ENCODE measurements at places on chromosomes 3 and 15.

GRCh38 chr3:111861391-111861790 is 2.3 kb downstream of the PHLDB2 start:
- no peak for DNase-seq

DNA sequence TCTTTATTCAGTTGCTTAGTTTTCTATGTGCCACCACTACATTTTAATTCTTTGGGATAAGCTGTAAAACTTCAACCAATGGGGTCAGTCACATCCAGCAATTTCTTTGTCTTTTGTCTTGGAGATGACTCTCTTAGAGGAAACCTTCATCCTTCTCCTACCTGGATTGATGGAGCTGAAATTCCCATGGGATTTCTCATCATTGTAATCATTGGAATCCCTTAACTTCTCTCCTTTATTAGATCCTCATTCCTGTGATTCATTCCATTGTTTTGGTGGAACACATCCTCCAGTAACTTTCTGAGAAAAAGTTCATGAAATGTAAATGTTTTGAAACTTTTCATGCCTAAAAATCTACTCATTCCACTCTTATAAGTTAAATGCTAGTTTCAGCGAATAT is 9.6 kb upstream of the PLOD2 start:
- no peak for DNase-seq

GRCh38 chr3:172112734-172113120 is 73.3 kb downstream of the FNDC3B start:
- no peak for DNase-seq

GRCh38 chr15:53831907-53832770 is 72.7 kb upstream of the WDR72 start:
- no peak for DNase-seq

GRCh38 chr3:72947715-72948490 is 48.7 kb upstream of the PPP4R2 start:
- no peak for DNase-seq

DNA sequence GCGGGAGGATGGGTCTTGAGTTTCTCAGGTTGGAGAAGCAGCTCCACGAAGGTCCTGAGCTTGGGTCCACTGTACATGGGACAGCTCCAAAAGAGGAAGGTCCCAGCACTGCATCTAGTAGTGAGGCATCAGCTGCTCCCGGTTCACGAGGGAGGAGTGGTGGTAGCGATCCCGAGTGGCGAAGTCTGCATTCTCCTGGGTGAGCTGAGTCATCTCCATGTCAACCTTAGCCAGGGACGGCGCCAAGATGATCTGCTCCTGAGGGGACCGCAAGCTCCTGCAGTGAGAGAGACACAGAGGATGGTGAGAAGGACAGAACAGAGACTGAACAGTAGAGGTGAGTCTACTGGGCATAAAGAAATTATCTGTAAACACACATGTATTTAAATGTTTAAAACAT is 28.0 kb upstream of the HEG1 start:
- no peak for DNase-seq

DNA sequence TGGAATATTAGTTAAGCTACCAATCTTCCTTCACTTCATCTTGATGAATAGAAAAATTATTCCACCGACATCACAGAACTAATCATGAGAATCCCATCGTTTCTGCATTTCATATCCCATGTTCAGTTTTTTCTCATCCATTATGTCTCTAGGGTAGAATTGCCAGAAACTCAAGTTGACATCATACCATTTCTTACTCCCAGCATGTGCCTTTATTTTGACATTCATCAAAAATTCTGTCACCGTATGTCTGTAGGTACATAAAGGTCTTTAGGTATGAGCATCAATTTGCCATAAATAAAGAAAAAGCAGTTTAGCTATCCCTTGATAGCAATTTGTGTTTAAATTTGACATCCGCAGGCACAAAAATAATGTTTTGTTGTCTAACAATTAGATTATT is 175.5 kb upstream of the ROBO2 start:
- DNase-seq, result no peak

DNA sequence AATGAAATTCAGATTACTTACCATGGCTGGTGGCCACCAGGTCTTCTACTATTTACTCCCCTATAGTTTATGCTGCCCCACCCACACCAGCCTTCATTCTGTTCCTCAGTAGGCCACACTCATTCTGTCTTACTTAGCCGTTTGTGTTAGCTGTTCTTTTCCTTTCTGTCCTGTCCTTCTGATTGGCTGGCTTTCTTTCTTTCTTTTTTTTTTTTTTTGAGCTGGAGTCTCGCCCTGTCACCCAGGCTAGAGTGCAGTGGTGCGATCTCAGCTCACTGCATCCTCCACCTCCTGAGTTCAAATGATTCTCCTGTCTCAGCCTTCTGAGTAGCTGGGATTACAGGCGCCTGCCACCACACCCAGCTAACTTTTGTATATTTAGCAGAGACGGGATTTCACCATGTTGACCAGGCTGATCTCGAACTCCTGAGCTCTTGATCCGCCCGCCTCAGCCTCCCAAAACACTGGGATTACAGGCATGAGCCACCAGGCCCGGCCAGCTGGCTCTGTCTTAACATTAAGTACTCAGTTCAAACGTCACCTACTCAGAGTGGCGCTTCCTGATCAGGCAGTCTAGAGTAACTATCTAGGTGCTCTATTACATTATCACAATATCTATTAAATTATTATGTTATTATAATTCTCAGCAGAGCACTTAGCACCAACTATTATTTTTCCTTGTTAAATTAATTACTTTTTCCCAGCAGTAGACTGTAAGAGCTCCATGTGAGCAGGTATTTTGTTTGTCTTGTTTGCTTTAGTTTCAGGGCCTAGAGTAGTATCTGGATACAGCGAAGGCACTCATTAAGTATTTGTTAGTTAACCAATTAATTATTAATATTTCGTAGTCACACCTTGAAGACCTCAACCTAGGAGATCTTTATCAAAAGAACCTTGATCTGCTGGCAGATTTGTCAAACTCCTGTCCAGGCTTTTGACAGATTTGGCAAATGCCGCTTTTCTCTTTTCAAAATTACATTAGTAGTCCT is 6.4 kb downstream of the CMSS1 start:
- DNase-seq, result no peak

- DNase-seq, result no peak
Measured at GRCh38 chr3:135495891-135496290, 469.6 kb upstream of the PPP2R3A start.

GRCh38 chr3:88632226-88632625 is 475.2 kb upstream of the EPHA3 start:
- DNase-seq, result no peak

DNA sequence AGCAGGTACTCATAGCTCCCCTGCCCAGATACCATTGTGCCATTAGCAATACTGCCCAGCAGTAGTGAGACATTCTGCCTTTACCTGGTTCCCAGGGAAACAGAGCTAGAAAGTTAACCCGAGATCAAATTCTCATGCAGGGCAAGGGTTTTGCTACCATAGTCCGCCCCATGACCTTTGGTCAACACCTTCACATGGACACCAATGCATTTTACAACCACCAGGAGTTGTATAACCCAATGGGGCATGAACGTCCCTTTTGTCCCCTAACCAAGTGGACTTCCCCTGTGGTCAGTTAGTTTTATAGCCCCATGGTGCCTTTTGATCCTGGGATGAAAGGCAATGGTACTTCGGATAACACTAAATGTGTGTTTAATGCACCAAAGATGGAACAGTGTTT is 151.7 kb upstream of the IQSEC1 start:
- DNase-seq, result no peak

GRCh38 chr3:105959851-105960250 is 91.0 kb upstream of the CBLB start:
- no peak for DNase-seq

GRCh38 chr3:192727032-192727847 is at the start of gene FGF12:
Gene FGF12, minus strand, starts transcription at chr3:192727541.
- DNase-seq, result no peak

DNA sequence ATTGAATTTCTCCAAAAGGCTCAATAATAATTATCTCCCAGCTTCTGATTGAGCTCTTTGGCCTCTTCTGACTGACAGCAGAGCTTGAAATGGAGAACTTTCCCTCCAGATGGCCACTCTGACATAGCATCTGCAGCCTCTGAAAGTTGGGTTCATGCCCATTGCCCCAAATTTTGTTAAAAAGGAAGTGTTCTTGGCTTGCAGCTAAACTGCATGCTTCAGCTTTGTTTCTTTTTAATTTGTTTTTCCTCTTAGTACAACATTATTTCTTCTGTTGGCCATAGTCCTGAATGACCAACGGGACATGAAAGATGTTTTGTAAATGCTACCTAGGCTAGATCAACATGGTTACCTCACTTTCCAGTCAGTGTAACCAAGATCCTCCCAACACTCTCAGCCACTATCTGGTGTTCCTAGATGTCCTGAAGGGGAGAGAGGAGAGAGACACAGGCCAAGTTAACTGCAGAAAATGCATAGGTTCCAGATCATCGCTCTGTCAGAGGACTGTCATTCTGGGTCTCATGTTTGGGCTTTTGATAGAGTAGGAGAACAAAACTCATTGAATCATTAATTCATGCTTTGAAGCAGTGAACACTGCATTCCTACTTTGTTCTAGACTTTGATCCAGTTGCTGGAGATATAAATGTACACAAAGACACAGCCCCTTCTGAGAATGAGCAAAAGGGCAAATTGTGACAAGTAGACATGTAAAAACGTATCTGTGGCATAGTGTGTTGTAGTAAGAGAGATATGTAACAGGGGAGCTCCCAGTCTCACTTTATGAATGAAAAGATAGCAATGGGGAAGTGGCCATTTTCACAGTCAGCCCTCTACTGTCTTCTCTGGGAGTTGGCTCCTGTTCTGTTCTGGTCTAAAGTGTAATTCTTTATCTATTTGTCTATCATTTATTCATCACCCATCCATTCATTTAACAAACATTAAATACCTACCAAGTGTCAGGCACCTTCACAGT is 156.2 kb downstream of the ZNF621 start:
- DNase-seq, result no peak

DNA sequence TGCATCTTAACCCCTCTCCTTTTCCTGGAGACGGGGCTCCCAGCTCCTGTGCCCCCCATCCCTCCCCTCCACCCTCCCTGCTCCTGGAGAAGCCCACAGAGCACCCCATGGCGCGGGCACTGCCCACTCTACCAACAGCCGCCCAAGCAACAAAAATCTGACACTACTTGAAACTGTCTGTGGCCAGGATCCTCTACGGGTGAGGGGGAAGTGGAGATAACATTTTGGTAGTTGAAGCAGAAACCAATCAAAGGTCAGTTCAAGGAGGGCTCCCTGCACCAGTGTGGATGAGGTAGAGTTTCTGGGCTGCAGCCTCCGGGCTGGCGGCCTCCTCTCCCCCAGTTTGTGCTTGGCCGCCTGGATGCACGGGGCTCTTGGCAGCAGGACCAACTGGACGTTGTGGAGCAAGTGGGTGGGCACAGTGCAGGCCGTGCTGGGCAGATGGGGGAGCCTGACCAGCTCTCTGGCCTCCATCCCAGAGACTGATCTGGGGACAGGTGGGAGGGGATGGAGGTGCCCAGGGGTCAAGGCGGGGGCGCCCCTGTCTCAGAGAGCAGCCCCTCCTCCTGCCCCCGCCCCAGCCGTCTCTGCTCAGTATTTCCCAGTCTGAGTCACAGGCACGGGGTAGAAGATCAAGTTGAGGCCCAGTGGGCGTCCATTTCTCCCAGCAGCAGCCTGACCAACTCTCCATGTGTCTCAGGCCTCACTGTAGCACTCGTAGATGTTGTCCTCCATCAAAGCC is 12.8 kb downstream of the H1-8 start:
- no peak for DNase-seq

DNA sequence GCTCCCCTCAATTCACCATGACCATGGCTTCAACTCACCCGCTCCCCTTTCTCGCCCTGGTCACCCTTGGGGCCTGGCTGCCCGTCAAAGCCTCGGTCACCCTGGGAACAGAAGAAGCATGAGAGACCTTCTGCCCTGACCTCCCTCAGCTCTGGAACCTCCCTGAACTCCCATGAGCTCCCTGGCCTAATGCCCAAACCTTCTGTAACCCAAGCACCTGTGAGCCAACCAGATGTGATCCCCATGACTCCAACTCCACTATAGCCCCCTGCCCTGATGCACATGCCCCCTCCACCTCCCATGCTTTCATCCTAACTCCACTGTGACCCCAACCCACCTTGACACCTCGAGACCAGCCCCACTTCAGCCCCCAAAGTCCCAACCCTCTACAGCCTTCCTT is 3.5 kb upstream of the UCN2 start:
- DNase-seq, result no peak

GRCh38 chr3:174169736-174170135 is 689.4 kb upstream of the NAALADL2 start:
- no peak for DNase-seq

GRCh38 chr3:186516646-186517045 is 27.5 kb downstream of the CRYGS start:
- DNase-seq, result no peak

GRCh38 chr3:71978150-71978721 is 193.3 kb upstream of the PROK2 start:
- no peak for DNase-seq

GRCh38 chr3:143160437-143160836 is 40.9 kb downstream of the CHST2 start:
- DNase-seq, result no peak

GRCh38 chr3:16369276-16369675 is 104.3 kb downstream of the OXNAD1 start:
- DNase-seq, result no peak

DNA sequence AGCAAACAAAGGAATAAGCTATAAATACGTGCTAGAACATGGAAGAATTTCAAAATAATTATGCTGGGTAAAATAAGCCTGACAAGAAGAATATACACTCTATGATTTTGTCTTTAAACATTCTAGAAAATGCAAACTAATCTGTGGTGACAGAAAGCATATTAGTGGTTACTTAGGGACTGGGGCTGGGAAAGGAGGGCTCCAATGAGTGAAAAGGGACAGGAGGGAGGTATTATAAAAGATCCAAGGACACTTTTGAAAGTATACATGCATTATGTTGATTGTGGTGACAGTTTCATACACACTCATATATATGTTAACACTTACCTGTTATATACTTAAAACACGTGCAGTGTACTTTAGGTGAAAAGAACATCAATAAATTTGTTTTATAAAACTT is 23.0 kb downstream of the MYH15 start:
- no peak for DNase-seq

DNA sequence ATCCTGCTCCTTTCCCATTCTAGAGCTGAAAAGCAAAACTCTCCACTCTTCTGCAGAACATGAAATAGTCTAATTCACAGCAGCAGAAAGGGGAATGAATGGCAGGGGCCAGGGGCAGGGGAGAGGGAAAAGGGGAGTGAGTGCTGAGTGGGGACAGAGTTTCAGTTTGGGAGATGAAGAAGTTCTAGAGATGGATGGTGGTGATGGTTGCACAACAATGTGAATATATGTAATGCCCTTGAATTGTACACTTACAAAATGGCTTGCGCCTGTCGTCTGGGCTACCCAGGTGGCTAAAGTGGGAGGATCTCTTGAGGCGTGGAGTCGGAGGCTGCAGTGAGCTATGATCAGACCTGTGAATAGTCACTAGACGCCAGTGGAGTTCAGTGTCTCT is 78.5 kb upstream of the MEF2A start:
- DNase-seq, result no peak

GRCh38 chr15:40290918-40291574 is 8.2 kb upstream of the ANKRD63 start:
- DNase-seq, result no peak

GRCh38 chr15:85821545-85821944 is 26.8 kb upstream of the KLHL25 start:
- DNase-seq, result no peak

- DNase-seq, result no peak
Measured at GRCh38 chr15:41885321-41885720, 8.5 kb downstream of the SPTBN5 start.

- DNase-seq, result no peak
Measured at GRCh38 chr3:107297597-107297996, 79.6 kb upstream of the CCDC54 start.
